ENCODE measurements at places on chromosomes 4 and X. TPM values are rescaled to one million over a fixed set of nuclear protein-coding genes. Genes with fewer than 3 reads are reported as not detected.

The PPARGC1A gene
- total RNA-seq, result 2.7 TPM

The HAND2 gene
- 15.3 TPM for total RNA-seq

The FNIP2 gene
- total RNA-seq, result 12.1 TPM

The BBS12 gene
- total RNA-seq, result 3.3 TPM

The TLR2 gene
- total RNA-seq, result 0.10 TPM

The GASK1B gene
- 130 TPM for total RNA-seq

The TCEAL6 gene
- not detected for total RNA-seq

The SMIM43 gene
- total RNA-seq, result 4.5 TPM

The SPANXD gene
- not detected for total RNA-seq

The COL25A1 gene
- 0.25 TPM for total RNA-seq

The NR3C2 gene
- total RNA-seq, result 0.19 TPM

The AFM gene
- not detected for total RNA-seq

The SRPX2 gene
- 160 TPM for total RNA-seq

The RAB41 gene
- total RNA-seq, result not detected

The LRRC66 gene
- total RNA-seq, result 0.34 TPM

The COL4A6 gene
- total RNA-seq, result 0.54 TPM
